Endodermal cell (in vitro differentiated cells): ENCODE measurements at places on chromosomes 16 and 17. TPM values are rescaled to one million over a fixed set of nuclear protein-coding genes. Genes with fewer than 3 reads are reported as not detected.
A peak's percentile ranks its signal among the peaks of the same experiment; 100 is the strongest.

Gene SCGB1C2
- not detected in 2 replicates for total RNA-seq

Gene NTN1
- 17.0 to 97.7 TPM (median 18.4 TPM) in 3 replicates for total RNA-seq

- DNase-seq, result peak; percentile 77
Measured at GRCh38 chr16:12833926-12834325, 30.2 kb upstream of the CPPED1 start.

Gene SLC13A5
- total RNA-seq, result 2.4 and 3.9 TPM in 2 replicates

- DNase-seq, result no peak
Measured at GRCh38 chr16:50574745-50575136, 26.5 kb downstream of the NKD1 start.

DNA sequence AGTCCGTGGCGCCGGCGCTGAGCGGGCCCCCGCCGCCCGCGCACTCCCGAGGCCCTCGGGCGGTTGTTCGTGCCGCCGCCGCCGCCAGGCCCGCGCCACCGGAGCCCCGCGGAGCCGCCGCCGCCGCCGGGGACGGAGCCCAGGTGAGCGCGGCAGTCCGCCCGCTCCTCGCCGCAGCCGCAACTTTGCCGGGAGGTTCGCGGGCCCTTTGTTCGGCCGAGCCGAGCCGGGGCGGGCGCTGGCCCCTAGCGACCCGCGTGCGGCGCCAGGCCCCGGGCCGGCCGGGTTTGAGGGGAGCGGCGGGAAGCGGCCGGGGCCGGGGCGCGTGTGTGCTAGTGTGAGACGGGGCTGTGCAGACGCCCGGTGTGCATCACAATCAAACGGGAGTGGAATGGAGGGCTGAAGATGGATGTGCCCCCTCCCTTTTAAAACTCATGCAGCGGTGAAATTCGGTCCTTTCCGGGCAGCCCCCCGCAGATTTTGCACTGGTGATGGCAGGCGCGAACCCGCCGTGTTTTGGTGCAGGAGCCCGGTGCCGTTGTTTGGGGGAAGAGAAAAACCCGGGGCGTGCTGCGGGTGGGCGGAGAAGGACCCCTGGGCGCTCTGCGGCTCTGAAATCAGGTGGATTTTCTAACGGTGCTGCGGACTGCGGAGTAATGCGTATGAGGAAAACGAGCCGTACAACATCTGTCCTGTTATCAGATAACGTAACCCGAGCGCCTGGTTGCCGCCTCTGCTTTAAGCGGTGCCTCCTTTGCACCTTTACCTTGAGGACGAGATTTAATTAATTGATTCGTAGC, 823 bp downstream of the TNRC6C start:
- DNase-seq, result peak; percentile 78

DNA sequence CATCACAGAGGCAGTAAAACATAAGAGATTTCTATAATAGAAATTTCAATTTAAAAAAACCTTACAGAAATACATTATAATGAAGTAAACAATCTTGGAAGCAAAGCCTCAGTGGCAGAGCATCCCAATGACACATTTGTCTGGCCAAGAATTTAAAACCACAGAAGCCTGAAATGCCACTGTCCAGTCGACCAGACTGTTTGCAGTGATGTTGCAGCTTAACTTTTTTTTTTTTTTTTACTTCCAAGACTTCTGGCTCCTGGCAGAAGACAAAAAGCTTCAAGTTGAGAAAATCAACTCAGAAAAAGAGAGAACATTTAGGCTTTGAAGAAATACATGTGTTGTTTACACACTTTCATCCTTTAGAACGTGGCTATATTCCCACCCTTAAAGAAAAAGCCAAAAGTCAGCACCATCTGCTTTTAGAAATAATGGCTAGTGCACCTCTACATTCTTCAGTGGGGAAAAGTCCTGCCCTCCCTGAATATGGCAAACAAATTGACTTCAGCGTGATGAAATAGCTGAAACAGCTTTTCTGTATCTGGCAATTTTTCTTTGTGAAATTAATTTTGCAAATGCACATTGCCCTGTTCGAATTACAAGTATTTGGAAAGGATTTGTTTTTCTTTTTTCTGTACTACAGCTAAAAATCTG, 205.5 kb upstream of the MON1B start:
- DNase-seq, result no peak

Gene PTGES3L
- total RNA-seq, result 7.1 and 7.9 TPM in 2 replicates

Gene NGFR
- 0.77 and 1.3 TPM in 2 replicates for total RNA-seq

DNA sequence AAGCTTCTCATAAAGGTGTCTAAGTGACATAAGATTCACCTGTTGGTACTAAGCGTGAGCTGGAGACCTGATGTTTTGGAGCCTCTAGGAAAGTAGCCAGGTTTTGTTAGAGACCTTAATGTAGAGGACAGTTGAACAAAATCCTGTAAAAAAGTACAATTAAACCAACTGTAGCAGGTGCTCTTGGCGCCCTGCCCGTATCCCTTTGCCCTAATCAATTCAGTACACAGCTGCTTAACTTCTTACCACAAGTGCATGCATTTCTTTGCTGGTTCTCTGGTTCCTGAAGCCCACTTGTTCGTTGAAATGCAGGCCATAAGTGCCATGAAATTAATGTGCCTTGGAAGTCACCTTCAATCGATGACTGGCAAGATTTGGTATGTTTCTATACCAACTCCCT, 24.4 kb downstream of the GLP2R start:
- no peak for DNase-seq

DNA sequence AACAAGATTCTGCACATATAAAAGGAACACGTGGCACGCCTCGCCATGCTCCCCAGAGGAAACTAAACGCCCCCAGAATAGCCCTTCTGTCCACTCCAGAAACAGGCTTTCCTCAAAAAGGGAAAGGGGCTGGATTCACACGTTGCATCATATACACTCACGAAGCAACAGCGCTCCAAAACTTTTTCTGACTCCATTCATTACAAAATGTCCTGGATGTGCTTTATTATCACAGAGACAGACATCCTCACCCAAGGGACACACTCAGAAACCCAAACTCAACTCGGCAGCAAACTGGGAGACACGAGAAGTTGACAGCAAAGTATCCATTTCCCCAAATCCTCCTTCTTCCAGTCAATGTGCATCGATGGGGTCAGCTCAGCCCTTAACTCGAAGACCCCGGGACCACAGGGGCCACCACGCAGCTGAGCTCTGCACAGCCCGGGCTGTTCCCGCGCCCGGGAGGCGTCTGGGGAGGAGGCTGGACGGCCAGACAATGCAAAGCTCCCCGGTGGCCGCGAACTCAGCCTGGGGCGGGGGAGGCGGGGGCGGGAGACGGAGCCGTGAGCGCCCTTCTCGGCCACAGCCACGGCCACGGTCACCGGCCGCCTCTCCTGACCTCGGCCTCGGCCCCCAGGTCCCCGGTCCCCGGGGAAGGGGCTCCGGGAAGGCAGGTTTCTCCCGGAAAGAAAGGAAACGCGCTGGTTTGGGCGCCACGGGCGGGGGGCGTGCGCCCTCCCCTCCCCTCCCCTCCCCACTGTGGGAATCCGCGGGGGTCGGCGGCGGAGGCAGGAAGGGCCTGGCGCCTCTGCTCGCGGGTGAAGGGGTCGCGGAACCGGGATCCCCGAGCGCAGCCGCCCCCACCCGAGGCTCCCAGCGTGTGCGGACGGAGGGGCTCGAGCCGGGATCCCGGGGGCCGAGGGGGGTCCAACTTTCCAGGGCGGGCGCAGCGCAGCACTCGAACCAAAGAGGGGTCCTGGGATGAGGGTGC, 1.2 kb downstream of the NXN start:
- peak; percentile 84 for DNase-seq

Gene KRTAP3-1
- total RNA-seq, result not detected in 2 replicates

DNA sequence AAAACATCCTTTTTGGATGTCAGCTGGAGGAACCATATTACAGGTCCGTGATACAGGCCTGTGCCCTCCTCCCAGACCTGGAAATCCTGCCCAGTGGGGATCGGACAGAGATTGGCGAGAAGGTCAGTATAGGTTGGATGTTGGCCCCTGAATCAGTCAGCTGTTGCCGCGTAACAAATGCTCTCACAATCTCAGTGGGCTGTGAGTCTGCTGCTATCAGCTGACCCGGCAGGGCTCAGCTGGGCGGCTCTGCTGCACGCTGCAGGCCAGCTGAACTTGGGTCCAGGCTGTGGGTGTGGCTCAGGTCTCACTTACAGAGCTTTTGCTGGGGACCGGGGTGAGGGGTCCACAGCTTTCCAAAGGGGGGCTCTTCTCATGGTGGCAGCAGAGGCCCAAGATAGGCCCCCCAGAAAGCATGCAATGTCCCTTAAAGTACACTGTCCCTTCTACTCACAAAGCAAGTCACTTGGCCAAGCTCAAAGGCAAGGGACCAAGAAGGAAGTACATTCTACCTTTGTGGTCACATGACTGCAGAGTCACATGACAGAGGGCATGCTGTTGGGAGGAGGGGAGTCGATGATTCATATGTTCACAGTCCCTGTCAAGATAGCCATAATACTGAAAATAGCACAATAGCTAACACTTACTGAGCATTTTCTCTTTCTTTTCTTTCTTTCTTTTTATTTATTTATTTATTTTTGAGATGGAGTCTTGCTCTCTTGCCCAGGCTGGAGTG, 134.2 kb downstream of the ABCC1 start:
- DNase-seq, result no peak

DNA sequence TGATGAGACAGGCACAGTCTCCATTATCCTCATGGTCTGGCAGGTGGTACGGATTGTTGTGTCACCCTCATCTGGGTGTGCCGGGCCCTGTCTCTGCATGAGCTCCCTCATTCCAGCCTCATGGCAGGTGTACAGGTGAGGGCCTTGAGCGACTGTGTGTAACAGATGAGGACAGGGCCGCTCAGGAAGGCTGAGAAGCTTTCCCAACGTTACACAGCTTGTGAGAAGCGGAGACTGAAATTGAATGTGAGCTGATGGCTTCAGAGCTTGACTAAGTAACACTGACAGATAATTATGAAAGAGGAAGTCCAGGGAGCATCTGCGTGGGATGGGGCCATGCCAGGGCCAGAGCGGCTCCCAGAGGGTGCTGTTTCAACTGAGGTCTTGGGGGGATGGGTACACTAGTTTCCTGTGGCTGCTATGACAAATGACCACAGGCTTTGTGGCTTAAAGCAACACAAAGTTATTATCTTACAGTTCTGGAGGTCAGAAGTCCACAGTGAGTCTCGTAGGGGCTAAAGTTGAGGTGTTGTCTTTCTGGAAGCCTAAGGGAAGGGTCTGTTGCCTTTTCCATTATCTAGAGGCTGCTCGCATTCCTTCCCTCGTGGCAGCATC, 36.7 kb downstream of the CMIP start:
- no peak for DNase-seq

- DNase-seq, result no peak
Measured at GRCh38 chr16:58459344-58460218, 40.4 kb upstream of the NDRG4 start.

Gene BMERB1
- total RNA-seq, result 5.1 to 10.4 TPM (median 8.6 TPM) in 3 replicates

DNA sequence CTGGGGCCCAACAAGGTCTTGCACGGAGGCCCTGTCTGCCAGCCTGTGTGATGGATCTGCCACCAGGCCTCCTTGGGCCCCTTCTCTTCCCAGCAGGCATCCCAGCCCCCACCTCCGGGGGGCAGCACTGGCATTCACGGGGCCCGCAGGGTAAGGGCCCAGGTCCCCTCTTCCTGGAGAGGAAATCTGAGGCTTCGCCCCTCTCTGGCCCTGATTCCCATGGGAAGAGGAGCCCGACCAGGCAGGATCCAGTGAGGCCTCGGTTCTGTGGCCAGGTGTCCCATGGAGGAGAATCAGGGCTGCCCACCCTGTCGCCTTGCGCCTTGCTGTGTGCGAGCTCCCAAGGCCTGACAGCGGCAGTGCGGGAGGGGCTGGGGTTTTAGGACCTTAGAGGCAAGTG, 48.4 kb downstream of the PDPK1 start:
- peak; percentile 69 for DNase-seq

DNA sequence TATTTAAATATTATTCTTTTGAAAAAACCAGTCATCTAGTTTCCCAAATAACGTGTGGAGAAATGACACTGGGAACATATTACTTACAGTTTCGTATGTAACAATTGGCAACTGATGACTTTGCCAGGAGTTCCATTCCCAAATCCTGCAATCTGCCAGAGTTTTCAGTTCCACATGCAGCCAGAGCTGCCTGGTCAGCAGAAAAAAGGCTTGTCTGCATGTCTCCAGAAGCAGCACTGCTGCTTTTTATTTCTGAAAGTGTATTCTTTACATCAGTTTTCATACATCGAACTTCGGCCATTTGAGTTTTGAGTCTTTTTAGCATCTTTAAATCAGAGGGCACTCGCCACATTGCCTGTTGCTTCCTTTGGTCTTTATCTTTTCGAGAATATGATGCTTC, 78.4 kb downstream of the TRIM37 start:
- DNase-seq, result no peak
